Stimulated activated CD8-positive, alpha-beta memory T cell treated with anti-CD3 and anti-CD28 coated beads, Interleukin-7, amount 100 ng/mL, for 48 hours (primary cell): ENCODE measurements at places on chromosomes 2 and 18.

DNA sequence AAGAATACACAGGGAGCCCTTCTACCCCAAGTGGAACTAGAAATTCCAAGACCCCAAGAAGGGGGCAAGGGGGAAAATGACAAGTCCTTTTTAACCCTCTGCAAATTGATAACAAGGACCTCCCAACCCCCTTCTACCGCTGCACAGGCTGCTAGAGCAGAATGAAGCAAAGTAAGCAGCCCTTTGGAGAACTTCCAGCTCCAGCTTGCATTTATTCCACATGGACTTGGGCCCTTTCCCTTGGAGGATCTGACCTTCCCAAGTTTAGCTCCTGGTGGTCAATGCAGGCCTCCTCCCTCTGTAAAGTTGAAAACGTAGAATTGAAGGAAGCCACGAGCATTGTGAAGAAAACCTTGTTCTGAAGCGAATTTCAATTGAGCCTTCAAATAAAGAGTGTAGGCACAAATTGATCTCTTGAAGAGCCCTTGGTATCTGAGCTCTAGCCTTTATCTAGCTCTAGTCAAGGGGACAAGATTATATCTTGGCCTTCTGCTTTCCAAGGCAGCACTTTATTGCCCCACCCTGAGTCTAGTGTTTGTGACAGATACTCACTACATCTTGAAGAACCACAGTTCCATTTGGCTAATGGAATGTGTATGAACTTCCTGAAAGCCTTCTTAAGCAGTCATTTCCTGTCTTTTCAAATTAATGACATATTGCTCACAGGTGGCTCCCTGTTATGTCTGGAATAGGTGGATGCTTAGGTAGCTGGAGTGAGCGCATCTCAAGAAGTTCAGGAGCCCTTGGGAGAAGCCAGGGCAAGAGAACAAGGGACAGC lies 37.2 kb downstream of the SLC14A2 start:
- no peak for DNase-seq

DNA sequence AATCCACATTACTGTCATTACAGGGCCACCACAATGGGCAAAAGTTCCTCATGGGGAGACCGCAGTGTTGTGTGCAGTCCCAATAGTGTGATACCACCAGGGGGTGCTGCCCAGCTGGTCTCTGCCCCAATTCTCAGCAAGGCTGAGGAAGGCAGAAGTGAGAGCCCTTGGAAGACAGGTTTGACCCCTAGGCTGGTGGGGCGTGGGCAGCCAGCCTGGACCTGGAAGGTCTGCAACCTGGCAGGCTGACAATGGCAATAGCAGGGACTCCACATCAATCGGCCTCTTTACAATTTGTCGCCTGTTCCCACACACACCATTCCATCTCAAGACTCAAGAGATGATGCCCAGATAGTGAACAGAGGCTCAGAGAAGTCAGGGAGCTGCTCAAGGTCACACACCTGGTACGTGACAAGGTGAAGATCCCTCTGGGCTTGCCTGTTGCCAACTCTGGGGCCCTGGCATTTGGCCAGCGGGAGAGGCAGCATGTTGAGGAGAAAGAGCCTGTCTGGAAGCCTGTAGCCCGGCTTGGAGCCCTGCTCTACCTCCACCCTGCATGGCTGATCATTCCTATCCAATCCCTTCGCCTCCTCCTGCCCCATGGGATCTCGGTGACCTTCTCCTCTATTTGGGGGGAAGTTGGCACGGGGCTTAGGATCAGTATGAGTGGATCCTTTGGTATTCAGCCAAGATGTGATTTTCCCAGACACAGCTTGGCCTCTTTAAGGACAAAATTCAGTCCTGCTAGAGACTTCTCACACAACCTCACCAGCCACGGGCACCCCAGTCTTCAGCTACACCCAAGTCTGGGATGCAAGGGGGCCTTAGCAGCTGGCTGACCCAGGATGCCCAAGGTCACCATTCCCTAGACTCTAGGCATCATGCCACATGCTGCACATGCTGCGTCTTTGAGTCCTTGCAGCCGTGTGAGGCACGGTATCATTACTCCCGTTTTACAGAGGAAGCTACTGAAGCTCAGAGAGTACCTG lies 2.9 kb upstream of the ATOH8 start:
- peak; percentile 34 for DNase-seq

DNA sequence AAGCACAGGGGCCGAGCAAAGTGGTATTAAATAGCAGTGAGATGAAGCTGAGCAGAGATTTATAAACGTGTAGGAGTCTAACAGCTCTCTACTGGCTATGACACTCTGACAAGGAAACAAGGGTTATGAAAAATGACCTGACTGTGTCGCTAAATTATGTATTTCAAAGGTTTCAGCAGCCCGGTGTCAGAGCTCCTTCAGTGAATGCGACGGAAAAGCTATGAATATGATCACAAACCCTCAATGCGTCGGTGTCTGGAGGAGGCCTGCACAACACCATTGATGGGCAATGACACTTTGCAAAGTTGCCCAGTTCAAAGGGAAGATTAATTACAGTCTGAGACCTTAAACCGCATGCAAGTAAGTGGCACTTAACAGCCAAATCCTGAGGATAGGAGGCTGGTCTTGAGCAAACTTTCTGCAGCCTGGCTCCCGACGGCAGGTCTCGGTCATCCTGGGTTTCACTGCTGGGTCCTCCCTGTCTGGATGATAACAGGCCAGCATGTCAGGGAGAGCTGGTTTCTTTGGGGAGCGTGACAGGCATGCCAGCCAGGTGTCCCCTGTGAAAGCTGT lies 615.1 kb upstream of the SALL3 start:
- no peak for DNase-seq

DNA sequence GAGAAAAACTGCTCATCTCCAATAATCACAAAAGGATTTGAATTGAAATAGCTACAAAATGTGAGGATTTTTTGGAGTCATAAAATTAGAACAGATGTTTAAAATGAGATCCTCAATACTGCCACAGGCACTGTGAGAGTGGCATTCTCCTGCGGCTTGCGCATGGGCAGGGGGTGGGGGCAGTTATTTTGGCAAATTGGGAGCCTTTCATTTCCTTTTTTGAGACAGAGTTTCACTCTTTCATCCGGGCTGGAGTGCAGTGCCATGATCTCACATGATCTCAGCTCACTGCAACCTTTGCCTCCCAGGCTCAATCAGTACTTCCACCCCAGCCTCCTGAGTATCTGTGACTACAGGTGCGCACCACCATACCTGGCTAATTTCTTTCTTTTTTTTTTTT lies 42.4 kb downstream of the POMC start:
- DNase-seq = no peak

DNA sequence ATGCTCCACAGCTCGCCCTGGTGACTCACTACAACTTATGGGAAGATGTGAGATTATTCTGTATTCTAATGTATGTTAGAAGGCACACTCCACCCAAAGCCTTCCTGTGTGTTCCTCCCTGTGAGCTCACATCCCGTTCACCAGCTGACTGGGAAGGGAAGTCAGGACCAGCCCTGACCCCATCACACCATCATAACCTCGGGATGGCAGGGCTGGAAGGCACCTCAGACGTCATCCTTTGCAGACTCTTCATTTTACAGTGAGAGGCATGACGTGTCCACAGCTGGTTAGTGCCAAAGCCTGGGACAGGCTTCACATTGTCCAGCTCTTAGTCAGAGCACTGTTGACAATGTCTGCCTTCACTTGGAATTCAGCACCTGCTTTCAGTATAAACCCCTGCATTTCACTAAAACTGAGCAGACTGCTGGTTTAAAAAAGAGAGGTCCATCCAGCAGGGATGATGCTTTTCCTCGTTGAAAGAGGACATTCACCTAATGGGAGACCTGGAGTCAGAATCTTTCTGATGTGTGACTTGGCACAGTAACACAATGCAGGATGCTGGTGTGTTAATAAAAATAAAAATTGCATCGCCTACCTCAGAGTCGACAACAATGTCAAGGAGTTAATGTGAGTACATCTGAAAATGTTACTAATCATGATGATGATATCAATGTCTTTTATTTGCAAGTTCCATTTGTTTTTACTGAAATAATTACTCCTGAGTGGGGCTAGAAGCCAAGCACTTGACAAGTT lies 418.0 kb upstream of the TNP1 start:
- no peak for DNase-seq

DNA sequence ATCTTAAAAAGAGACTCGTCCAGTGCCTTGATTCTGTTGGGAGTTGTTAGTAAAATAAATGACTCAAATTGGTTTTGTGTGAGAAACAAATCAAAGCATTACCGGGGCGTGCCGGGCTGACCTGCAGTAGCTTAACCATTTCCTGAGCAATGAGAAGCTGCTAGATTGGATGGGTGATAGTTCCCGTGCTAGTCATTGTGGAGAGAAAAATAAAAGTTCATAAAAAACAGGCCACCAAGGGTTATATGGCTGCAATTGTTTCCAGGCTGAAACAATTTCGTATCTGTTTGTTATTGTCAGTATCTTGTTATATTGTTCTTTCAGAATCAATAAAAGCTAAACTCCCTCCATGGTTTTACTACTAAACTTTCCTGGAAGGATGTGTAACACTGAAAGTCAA lies 314.4 kb downstream of the MTX2 start:
- no peak for DNase-seq

GRCh38 chr18:49754866-49755265 lies 58.5 kb downstream of the ACAA2 start:
- no peak for DNase-seq

DNA sequence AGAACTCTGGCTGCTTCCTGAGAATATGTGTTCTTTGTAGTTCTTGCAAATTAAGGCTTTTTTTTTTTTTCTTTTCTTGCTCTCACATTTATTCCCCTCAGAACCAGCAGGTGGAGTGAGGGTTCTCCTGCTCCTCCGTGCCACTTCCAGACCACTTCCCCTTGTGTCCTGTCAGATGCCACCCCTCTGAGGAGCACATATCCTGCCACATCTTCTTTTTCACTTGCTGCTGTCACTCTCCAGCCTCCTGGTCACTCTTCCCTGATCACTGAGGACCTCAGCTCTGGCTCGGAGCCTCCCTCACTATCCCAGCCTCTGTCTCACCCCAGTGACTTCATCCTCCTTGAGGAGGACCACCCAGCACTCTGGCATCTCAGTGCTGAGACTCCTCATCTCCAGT lies 100.5 kb downstream of the TACR1 start:
- DNase-seq = no peak

DNA sequence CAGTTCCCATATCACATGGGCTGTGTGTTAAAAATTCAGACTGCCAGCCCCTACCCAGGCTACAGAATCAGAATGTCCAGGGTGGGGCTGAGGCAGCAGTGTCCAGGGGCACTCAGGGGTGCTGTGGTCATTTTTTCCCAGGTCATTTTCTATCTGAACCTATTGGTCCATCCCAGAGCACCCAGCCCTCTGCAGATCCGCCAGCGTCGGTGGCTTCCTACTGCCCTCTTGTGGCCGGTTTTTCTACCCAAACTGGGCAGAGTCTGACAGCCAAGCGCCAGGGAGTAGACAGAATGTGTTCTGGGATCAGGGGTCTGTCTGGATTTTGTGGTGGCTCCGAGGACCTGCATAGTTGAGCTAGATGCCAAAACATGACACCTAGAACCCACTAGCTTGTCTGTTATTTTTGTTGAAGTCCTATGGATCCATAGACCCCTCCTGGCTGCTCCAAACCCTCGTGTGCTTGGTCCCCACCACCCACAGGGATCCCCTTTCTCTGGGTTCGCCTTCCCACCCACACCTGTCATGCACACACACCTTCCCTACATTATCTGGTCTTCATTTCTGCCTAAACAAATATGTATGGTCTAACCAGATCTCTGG lies 34.1 kb upstream of the RMDN2 start:
- peak; percentile 44 for DNase-seq

DNA sequence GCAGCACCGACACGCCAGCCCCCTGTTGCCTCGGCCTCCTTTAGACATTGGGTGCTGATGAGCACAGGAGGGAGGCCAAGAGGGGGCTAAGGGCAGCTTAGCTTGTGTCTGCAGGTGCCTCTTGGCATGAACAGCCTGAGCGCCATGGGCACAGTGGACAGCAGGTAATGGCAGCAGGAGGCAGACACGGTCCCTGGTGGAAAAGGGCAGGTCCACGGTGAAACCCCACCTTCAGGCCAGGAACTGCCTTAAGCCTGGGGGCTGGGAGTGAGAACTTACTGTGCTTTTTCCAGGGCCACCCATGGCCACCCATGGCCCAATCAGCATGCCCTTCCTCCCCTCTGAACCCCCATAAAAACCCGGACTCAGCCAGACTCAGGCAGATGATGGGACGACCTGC lies 633.4 kb upstream of the TMEFF2 start:
- no peak for DNase-seq

DNA sequence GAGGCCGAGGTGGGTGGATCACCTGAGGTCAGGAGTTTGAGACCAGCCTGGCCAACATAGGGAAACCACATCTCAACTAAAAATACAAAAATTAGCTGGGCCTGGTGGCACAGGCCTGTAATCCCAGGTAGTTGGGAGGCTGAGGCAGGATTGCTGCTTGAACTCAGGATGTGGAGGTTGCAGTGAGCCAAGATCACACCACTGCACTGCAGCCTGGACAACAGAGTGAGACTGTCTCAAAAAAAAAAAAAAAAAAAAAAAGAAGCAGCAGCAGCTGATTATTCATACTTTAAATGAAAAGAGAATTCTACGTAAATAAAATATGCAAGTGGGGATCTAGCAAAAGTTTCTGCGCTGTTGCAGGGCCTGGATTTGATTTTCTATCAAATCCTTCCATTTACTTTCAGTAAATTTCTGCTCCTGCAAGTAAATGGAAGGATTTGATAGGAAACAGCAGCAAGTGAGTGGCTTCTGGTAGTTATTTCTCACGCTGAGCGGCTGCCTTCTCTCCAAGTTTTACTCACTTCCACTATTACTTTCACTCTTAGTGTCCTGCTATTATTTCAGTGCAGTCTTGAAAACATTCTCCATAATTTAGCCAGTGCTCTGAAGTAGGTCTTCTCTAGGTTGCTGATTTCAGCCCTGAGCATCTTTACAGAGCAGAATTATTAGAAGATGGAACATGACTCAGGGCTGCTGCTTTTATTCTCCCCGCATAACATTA lies 68.4 kb downstream of the SLC16A14 start:
- no peak for DNase-seq

- DNase-seq = no peak
These were observed 580 bp downstream of the TMEM163 start for GRCh38 chr2:134718023-134718816.

- no peak for DNase-seq
These were observed 45.0 kb downstream of the MBP start for GRCh38 chr18:77087393-77088141.

GRCh38 chr2:168722592-168722991 lies 79.8 kb upstream of the NOSTRIN start:
- no peak for DNase-seq

- no peak for DNase-seq
These were observed 70.1 kb upstream of the STPG4 start for GRCh38 chr2:47225061-47225783.

GRCh38 chr2:46383784-46384456 lies 86.7 kb downstream of the EPAS1 start:
- DNase-seq = no peak

DNA sequence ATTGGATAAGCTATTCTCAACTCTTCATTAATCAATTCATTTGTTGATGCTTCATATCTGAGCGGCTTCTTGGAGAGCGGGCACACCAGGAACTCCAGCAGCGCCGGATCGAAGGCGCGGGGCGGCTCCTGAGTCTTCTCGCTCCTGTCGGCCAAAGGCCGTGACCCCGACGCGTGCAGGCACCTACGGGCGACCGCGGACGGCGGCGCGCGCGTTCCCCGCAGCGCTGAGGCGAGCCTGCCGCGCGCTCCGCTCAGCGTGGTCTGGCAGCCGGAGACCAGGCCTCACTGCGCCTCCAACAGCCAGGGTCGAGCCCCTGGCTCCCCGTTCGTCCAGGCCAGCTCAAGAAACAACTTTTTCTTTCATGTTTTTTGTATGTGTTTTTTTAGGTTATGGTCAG lies 97.5 kb downstream of the ICA1L start:
- DNase-seq = no peak
